AG08396 (cell line): ENCODE measurements at places on chromosomes 11 and 22.
A peak's percentile ranks its signal among the peaks of the same experiment; 100 is the strongest.

GRCh38 chr11:111153194-111153593 lies 92.3 kb upstream of the POU2AF2 start:
- DNase-seq = no peak

GRCh38 chr11:88410656-88411055 lies 73.1 kb upstream of the CTSC start:
- DNase-seq = no peak

DNA sequence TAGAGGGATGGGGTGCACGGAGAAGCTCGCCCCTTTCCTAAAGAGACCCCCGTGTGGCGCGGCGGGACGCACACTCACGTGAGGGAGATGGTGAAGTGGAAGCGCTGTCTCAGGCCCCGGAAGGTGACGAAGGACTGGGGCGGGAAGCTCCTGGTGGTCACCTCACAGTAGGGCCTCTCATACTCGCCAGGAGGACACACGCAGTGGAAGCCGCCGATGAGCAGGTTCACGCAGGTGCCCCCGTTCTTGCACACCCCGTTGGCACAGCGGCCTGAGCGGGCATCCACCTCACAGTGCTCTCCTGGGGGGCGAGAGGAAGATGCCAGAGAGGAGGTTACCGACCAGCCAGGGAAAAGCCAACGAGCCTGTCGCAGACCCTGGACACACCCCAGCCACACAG lies 98.3 kb downstream of the CELSR1 start:
- DNase-seq = no peak

DNA sequence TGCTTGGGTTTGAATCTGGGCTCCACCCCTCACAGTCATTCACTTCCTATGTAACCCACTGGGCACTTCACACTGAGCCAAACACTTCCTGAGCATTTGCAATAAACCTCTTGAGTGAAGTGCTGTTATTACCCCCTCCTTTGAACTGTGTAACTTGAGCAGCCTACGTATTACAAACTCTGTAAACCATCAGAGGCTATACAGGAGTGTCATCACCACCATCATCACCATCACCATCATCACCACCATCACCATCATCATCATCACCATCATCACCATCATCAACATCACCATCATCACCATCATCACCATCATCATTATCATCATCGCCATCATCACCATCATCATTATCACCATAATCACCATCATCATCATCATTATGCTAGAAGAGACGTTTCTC lies 18.4 kb downstream of the RTL6 start:
- no peak for DNase-seq

- DNase-seq = no peak
Observed at GRCh38 chr11:122807731-122808477, 30.4 kb upstream of the CRTAM start.

- no peak for DNase-seq
Observed at GRCh38 chr22:24086310-24086709, 75.2 kb downstream of the CABIN1 start.

- no peak for DNase-seq
Observed at GRCh38 chr11:35982061-35982460, 38.2 kb downstream of the LDLRAD3 start.

DNA sequence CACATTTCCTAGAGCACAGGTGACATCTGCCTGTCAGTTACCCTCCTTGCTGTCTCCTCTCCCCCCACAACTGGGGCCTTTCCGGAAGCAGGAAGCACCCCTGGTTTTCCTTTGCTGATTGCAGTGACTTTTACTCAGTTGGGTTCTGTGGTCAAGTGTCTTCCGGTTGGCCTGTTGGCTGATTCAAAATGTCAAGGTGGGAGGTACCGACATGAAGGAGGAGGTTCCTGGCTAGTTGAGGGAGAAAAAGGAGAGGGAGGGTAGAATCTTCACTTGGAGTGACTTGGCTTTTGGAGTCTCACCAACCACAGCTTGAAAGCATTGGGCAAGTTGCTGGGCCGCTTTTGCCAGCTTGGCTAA lies 9.3 kb upstream of the ADAMTS15 start:
- DNase-seq = no peak

DNA sequence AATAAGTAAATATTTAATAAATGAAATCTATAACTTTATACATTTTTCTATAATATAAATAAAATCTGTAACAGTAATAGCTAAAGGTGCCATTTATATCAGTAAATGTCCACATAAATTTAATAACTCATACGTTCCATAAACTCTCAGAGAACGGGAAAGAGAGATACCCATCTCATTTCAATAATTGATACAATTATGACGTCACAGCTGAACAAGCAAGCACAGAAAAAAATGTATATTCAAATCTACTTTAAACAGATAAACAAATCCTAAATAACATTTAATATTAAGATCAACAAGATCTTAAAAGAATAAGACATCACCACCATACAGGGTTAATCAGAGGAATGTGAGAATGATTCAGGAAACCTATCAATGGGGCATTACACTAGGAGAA lies 1136.5 kb downstream of the TBC1D22A start:
- no peak for DNase-seq

- DNase-seq = no peak
Observed at GRCh38 chr11:30665067-30665466, 78.9 kb upstream of the MPPED2 start.

DNA sequence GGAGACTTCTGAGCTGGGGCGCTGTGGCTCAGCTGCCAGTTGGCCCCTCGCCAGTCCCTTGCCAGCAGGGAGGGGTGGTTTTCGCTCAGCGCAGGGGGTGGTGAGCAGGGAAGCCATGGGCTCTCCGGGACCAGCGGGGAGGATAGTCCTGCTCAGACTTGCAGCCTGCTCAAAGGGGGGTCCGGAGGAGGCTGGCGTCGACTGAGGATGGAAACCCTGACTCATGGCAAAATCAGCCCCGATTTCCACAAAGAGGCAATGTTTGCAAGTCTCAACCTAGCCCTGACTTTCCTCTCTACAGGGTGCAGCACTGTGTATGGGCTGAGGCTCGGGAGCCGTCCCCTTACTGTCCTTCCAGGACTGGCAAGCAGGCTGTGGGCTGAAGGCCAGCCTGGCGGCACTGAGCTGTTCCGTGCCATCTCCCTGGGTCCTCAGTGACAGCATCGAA lies 35.1 kb downstream of the FBLN1 start:
- peak; percentile 64 for DNase-seq

DNA sequence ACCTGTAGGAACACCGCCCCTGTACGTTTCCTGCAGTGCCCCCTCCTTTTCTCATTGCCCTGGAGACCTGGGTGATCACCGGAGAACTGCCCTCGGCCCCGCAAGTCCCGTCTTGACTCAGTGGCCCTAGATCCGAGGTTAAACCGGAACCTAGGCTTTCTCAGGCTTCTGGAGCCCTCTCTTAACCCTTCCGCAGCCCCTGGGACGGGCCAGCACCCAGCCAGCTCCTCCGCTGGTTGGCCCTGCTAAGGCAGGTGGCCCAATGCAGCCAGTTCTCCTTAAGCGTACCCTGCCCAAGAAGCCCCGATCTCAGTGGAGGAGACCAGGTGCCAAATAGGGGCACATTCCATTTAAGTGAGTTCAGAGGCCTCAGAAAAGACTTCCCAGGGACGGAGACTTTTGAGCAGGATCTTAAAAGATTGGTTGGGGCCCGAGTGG lies 776 bp downstream of the NLRX1 start:
- peak; percentile 58 for DNase-seq

GRCh38 chr11:91104237-91104636 lies 881.4 kb upstream of the CHORDC1 start:
- DNase-seq = peak; percentile 3

- no peak for DNase-seq
Observed at GRCh38 chr11:122333467-122333866, 217.5 kb upstream of the BLID start.

DNA sequence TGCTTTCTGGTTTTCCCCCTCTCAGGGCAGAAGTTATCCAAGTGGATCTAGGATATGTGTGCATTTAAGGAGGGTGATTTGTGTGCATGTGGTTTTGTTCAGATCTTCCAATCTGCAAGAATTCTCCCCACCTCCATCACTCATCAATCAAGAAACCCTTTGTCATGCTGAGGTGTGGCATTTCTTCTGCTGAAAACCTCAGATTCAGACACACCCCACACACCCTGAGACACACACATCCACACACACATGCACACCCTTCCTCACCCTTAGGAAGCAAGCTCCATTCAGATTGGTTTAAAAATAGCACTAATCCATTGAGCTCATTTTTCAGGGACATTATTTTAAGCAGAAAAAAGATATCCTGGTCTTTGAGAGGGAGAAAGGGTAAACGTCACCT lies 106.1 kb upstream of the HSD17B12 start:
- DNase-seq = no peak

DNA sequence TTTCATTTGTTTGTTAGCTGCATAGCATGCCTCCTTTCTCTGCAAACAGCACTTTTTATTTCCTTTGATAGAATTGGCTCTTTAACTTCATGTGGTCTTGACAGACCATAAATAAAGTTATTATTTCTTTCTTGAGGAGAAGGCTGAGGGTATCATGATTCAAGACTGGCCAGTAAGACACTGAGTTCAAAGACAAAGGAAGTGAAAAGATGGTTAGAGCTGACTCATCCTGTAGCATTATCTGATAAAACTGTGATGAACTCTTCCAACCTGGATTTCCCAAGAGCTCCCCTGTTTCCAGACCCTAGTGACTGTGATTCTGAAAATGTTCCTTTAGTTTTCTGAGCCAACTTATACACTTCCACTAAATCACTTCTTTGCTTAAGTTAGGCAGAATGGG lies 179.3 kb upstream of the FAT3 start:
- DNase-seq = no peak

- peak; percentile 80 for DNase-seq
Observed at GRCh38 chr11:1760351-1761109, 3.2 kb downstream of the CTSD start.

DNA sequence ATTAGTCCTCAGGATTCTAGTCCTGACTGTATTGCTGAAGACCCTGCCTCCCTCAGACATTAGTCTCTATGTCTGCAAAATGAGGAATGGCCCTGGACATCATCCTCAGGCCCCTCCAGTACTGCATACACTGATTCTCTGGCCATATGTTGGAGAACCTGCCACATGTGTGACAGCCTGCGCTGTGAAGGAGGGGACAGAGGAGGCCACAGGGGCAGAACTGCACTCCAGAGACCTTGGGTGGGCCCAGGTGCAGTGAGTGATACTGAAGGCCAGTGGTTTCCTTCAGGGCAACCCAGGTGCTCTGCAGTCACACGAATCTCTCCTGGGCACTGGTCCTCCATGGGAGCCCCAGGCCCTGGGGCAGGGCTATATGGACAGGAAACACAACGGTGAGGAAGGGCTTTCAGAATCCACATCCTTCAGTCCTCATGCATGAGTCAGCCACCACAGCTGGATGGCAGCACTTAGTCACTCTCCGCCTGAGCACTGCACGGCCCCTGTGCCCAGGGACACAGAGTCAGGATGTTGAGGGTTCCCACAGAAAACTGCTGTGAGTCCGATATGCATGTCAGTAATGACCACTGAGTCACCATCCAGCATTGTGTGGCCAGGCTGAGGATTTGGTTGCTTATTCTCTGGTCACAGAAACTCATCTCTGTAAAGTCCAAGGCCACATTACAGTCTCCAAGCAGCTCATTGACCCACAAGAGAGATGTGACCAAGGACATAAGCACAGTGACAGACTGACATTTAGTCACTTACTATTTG lies 39.7 kb downstream of the ME3 start:
- DNase-seq = peak; percentile 87

DNA sequence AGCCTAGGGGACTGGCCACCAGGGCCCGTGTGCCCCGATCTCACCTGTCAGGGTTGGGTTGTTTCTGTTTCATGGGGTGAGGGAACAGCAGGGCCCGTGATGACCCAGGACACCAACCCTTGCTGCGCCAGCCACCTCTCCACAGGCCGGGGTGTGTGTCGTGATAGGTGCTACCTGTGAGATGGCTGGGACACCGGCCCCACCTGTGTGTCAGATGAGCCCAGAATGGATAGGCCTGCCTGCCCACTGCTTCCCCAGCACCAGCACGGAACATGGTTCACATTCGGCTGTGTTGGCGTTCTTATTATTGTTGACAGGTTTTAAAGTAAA lies 7.1 kb downstream of the CLDN5 start:
- DNase-seq = no peak

DNA sequence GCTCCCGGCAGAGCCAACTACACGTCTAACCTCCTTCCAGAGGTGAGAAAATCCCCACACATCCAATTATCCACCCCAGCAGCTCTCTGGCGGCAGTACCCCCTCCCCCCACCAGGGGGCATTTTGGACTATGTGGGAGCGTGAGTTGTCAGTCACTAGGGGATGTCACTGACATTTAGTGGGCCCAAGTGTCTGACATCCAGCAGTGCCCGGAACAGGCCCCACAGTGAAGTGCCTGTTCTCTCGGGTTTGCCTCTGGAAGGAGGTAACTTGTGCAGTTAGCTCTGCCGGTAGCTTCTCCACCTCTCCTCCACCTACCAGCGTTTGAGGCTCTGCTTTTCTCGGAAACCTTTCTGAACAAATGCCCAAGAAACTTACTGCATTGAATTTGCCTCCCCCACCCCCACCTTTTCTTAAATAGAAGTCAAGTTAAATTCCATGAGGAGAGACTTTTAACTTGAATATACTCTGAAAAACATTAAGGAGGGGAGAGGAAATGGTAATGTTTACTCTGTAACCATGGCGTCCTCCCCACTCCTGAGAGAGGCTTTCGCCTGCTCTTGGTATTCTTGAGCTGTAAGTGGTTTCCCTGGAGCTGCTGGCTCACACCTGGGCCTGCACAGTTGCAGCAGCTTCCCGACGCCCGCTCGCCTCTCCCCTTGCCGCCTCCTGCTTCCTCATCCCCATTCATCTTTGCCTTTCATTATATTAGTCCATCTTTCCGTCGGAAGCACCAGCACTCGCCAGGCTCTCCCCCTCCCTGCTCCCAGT lies 112.8 kb downstream of the WNT7B start:
- peak; percentile 81 for DNase-seq

GRCh38 chr22:43532301-43533155 lies 120.7 kb downstream of the MPPED1 start:
- no peak for DNase-seq

GRCh38 chr11:88508418-88508758 lies 170.9 kb upstream of the CTSC start:
- DNase-seq = no peak

GRCh38 chr11:60821827-60822599 lies 19.9 kb upstream of the CCDC86 start:
- DNase-seq = no peak

- DNase-seq = peak; percentile 88
Observed at GRCh38 chr11:67373648-67374570, 511 bp upstream of the CLCF1 start.

DNA sequence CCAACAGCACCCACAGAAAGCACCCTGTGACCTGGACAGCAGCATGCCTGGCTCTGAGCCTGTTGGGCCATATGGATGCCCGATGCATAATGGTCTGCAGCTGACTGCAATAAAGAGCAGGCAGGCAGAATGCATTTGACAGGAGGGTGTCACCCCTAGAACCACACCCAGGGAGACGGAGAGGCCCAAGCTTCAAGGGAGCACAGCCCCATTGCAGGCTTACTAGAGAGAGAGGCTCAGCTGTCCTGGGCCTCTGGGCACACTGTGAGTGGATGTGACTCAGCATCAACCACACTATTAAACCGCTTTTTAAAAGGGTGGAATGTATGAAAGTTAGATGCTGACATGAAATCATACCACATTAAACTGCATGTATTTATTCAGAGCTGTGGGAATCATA lies 365.3 kb downstream of the CTTN start:
- peak; percentile 77 for DNase-seq
